Endothelial cell of coronary artery (primary cell): ENCODE measurements at places on chromosomes 6 and 20. TPM values are rescaled to one million over a fixed set of nuclear protein-coding genes. Genes with fewer than 3 reads are reported as not detected.

Gene LY6G6C
- total RNA-seq: not detected in 2 replicates

Gene OR2B6
- total RNA-seq: not detected in 2 replicates

Gene RPS10
- total RNA-seq: 2,279 and 2,456 TPM in 2 replicates

Gene LY6G5C
- 1.1 and 1.3 TPM in 2 replicates for total RNA-seq

Gene TRERF1
- under 0.01 and 0.56 TPM in 2 replicates for total RNA-seq

Gene TTK
- 7.6 and 17.1 TPM in 2 replicates for total RNA-seq

Gene GJA10
- total RNA-seq: not detected in 2 replicates
